Activated CD4-positive, alpha-beta T cell treated with anti-CD3 and anti-CD28 coated beads for 24 hours (primary cell): ENCODE measurements at places on chromosomes 7 and 10.

- no peak for DNase-seq
Observed at GRCh38 chr10:129696636-129697035, 229.6 kb downstream of the MGMT start.

GRCh38 chr10:48507933-48508790 is 96.7 kb downstream of the ARHGAP22 start:
- DNase-seq: no peak

- no peak for DNase-seq
Observed at GRCh38 chr7:159039716-159040115, 105.0 kb downstream of the VIPR2 start.

- no peak for DNase-seq
Observed at GRCh38 chr7:17184805-17185689, 113.4 kb upstream of the AHR start.

GRCh38 chr7:111653846-111654245 is 91.6 kb upstream of the IMMP2L start:
- DNase-seq: no peak

DNA sequence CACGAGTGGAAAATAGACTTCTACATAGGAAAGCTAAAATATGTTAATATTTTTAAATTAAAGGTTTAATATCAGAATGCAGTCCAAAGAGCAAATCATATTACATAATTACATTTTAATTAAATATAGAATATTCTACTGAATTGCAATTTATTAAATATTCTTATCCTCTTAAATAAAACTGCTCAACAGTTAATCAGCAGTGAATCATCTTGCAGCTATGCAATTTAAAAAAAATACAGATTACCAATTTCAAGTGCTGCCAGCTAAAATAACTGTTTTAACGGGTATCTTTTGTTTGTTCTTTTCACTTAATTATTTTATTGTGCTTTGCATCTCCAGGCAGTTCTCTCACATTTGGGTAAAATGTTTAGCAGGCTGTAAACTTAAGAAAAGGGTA is 82.2 kb downstream of the ZNRF2 start:
- DNase-seq: no peak

- DNase-seq: no peak
Observed at GRCh38 chr7:77337456-77337990, 78.6 kb downstream of the GSAP start.

- DNase-seq: no peak
Observed at GRCh38 chr7:36119005-36119706, 33.9 kb upstream of the EEPD1 start.

- DNase-seq: no peak
Observed at GRCh38 chr10:124316326-124316725, 102.4 kb downstream of the OAT start.

DNA sequence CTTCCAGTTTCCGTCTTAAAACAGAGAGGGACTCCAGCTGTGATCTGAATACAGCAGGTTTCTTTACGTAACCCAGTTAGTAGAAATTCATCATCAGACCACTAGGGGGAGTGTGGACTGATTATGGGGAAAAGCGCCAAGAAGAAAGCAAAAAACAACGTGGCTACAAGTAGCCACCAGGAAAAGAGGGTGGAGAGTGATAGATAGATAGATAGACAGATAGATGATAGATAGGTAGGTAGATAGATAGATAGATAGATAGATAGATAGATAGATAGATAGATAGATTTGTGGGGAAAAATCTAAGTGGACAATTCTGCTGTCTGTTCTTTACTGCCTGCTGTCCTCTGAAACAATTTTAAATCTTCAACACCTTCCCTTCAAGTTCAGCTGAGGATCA is 12.7 kb upstream of the AKR1B10 start:
- peak; percentile 20 for DNase-seq

- DNase-seq: no peak
Observed at GRCh38 chr7:125122173-125122572, 192.5 kb upstream of the POT1 start.

DNA sequence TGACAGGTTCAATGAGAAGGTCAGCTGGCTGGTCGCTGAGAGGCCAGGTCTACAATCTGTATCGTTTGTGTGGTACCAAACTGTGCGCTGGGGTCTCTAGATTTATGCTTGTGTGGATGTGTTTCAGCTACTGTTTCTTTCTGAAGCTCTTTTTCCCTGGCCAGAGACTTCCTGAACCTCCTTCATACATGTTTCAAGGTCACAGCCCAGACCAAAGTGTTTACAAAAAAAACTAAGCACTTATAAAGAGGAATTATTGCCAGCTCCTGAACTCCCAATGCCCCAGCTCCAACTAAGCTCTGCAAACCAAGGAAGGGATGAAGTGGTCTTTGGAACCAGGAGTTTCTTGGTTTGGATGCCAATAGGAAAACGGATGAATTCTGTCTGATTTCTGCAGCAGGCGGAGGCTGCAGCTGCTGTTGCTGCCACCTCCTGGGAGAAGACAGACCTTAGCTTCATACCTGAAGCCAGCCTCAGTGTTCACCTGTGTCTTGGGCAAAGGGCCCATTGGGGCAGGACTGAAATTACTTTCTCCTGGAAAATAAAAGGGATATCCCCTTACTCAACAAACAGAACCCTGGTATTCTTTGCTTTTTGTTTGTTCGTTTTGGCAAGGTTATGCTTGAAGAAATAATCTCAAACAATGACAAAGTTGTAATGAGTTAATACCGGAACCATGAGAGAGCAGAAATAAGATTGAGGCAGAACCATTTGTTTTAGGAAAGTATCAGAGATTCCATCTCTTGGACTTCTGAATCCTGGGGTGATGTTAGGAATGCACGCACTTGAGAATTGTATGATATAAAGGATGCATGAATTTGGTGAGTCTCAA is 24.6 kb upstream of the MKLN1 start:
- peak; percentile 10 for DNase-seq

- no peak for DNase-seq
Observed at GRCh38 chr10:86390337-86391120, 23.9 kb upstream of the GRID1 start.

- DNase-seq: no peak
Observed at GRCh38 chr10:15718694-15719048, 1.1 kb downstream of the ITGA8 start.

DNA sequence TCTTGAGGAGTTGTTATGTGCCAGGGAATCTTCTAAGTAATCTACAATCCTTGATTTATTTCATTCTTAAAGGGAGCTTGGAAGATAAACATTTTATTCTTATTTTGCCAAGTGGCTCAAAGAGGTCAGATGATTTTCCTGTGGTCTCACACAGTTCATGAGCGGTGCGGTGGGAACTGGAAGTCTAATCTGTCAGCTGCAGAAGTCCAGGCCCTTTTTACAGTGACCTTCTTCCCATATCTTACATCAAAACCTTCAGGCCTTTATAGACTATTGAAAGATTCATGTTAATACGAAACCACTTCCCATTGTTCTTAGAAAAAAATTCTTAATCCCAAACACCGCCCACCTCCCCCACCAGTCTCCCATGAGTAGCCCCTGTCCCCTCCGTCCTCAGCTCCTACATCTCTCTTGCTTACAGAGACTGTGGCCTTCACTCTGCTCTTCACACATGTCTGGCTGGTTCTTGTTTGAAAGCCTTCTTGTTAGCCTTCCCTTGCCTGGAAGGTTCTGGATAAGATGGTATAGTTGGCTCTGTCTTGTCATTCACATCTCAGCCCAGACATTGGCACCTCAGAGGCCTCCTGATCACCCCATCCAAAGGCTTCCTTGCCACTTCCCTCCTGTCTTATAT is 61.5 kb downstream of the ITGA8 start:
- DNase-seq: no peak

- DNase-seq: no peak
Observed at GRCh38 chr10:130023454-130024230, 59.6 kb upstream of the EBF3 start.

DNA sequence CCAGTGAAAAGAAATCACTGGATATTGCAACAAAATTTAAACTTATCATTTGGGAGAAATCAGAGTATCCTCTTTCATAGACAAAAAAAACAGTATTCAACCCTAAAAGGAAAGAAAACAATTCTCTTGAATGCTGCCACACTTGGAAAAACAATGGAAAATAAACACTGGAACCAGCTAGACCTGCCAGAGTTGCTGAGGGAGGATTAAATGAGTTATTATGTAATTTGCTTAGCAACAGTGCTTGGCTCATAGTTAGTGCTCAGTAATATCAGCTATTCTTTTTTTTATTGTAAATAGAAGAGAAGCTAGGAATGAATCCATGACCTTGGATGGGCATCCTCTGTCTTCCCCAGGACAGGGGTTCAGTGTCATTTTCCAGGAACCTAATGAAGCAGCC is 11.0 kb upstream of the ZNF273 start:
- DNase-seq: no peak

DNA sequence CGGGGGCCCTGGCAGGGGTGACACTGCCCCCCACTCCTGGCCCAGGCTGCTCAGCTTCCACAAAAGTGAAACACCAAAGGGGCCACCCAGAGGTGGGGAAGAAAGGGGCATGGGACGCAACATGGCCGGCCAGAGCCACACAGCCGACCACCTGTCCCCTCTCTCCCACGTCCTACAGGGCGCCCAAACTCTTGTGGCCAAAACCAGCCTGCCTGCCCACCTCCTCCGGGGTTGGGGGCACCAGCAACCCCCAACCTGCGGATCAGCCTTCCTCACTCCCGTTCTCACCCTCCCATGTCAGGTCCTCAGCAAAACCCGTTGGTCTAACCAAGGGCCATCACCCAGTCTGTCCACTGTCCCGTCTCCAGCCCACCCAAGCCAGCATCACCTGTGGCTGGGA is 79.5 kb upstream of the DNAAF5 start:
- DNase-seq: no peak
